Cerebellum (tissue), 4 donors: ENCODE measurements at places on chromosomes 7 and 10. TPM values are rescaled to one million over a fixed set of nuclear protein-coding genes. Genes with fewer than 3 reads are reported as not detected.

The CYP17A1 gene
- total RNA-seq: not detected

The ACTR3C gene
- total RNA-seq: 8.3 TPM

The MSS51 gene
- total RNA-seq: 6.5 TPM

The PRKCQ gene
- 0.91 TPM for total RNA-seq

The SMKR1 gene
- 2.2 TPM for total RNA-seq

The AKR1C4 gene
- total RNA-seq: not detected

The ESYT2 gene
- total RNA-seq: 41.6 TPM

- no peak for DNase-seq
These were observed 16.2 kb downstream of the BPGM start for GRCh38 chr7:134662871-134663205.

DNA sequence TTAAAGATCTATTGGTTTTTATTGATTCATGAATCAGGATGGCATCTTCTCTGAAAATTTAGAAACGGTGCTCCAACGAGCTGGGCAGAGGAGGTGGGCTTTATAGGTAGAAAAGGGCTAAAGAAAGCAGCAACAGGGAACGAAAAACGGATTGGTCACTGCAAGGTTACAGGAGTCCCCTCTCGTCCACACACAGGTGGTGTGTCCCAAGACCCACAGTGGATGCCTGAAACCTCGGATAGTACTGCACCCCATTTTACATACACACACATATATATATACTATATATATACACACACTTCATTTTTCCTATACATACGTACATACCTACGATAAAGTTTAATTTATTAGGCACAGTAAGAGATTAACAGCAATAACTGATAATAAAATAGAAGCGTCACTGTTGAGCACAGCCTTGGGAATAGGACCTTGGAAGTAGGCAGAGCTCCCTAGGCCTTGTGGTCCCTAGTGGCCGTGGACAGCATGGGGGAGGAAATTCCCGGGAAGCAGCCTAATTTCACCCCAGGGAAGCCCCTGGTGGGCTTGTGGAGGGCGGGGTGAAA, 737 bp upstream of the NUB1 start:
- DNase-seq: no peak

DNA sequence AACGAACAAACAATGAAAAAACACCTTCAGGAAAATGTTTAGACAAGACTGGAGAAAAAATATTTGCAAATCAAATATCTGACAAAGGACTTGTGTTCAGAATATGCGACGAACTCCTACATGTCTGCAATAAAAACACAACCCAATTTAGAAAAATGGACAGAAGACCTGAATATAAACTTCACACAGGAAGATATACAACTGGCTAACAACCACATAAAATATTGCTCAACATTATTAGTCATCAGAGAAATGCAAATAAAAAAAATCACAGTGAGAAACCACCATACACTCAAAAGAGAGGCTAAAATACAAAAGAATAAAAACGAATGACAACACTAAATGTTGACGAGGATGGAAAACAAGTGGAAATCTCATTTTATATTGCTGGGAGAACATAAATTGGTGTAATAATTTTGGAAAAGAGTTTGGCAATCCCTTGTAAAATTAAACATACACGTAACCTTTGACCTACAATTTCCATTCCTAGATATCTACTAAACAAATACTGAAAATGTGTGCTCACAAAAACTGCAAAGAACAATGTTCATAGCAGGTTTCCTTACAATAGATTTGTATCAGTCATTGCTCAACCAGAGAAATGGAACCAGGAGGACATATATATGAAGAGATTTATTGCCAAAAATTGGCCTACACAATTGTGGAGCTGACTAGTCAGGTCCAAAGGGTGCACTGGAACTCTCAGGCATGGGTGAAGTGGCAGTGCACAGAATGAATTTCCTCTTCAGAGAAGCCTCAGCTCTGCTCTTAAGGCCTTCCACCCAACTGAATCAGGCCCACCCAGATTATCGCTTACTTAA, 82.9 kb upstream of the OGDHL start:
- DNase-seq: no peak

- DNase-seq: peak; percentile 65
These were observed 26.2 kb upstream of the RASGEF1A start for GRCh38 chr10:43292755-43293676.

DNA sequence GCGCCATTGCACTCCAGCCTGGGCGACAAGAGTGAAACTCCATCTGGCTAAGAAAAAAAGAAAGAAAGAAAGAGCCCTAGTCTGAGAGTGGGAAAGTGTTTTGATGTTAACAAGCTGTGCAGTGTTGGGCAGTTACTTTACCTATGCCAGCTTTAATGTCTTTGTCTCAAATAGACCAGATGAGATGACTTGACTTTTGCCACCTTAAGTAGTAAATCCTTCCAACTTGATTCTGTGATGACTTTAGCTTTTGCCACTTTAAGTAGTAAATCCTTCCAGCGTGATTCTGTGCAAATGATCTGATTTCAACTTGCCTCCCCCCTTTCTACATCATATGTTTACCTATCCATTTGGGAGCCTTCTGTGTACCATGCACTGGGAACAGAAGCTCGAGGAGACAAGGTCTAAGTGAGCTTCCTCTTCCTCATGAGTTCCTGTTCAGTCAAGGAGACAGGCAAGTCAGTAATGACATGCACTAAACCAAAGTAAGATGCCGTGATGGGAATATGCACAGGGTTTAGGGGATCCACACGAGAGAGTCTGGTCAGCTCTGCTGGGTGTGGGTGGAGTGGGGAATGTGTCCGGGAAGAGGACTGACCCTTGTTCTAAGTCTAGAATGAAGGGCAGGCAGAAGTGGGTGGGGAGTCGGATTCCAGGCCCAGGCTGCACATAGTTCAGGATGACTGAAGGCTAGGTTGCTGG, 17.2 kb downstream of the INPP5F start:
- DNase-seq: no peak

- DNase-seq: no peak
These were observed 13.5 kb upstream of the GPR85 start for GRCh38 chr7:113100121-113100603.

DNA sequence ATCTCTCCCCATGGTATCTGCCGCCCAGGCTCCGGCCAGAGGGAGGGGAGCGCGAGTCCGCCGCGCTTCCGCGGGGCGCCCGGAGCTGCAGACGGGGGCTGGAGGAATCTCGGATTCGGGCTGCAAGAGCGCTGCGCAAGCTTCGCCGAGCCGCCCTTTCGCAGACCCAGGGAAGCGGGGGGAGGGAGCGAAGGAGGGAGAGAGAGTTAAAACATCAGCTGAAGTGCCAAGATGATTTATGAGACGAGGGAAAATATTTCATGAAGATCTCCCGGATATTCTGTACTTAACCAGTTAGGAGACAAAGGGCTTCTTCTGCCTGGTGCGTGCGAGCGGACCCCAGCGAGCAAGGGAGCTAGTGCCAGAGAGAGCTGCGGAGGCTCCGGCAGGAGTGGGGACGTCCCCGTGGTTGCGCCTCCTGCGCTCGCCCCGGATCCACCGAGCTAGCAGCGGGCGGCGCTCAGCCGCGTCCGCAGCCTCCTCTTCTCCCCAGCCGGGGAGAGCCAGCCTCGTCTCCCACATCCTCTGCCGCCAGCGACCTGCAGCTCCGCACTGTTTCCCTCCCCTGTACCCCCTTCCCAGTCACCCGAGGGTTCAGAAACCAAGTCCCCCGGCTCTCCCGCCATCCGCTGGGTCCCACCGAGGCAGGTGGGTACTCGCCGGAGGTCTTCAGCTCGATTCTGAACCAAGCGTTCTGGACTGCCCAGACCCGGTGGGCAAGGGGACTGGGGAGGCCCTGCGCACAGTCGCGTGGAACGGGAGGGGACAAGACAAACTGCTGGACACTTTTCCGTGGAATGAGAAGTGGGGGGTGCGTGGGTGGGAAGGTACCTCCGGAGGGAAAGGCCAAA, 1.0 kb upstream of the PAX2 start:
- no peak for DNase-seq

GRCh38 chr10:51344371-51344770, 270.1 kb downstream of the PRKG1 start:
- DNase-seq: no peak

DNA sequence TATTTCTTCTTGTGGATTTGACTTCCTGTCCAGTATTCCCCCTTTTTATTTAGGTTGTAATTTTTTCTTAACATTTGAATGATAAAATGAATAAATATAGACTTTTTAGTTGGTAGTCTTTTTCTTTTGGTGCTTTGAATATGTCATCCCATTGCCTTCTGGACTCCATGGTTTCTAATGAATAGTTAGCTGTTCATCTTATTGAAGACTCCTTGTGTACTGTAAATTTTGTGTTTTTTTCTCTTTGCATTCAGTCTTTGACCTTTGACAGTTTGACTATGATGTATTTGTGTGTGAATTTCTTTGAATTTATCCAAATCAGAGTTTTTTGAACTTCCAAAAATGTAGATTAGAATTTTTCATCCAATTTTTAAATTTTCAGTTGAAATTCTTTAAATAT, 554.3 kb downstream of the NRG3 start:
- DNase-seq: no peak

DNA sequence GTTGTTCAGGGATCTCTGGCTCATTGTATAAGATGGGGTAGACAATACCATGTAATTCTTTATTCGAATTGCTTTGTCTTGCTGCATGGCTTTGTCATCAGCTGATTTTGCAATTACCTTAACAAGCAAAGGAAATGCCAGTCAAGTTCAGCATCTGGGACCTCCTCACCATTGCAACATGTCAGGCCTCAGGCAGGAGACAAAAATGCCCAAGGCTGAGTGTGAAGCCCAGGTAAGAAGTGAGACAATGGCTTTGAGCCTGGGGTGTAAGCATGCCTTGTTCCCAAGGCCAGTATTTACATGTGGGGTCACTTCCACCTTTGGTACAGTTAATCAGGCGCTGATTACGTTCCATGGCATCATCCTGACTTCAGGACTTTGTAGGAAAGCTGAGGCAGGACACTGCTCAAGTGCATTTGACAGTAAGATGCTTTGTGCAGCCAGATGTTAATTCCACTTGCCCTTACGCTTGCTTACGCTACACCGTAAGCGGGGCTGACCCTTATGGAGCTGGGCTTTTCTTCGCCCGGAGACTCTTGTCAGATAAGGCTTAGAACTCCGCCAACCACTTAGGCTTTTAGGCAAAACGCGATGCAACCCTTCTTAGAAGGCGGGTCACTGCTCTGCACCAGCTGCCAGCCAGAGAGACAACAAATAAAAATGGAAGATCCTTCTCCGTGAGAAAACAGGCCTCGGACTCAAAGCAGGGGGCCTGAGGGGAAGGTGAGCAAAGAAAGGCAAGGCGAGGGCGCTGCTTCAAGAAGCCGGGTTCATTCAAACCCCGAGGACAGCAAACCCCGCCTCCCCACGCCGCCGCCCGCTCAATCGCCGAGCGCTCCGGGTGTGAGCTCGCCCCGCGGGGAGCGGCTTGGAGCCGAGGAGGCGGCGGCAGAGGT, 1.3 kb upstream of the SP4 start:
- DNase-seq: no peak

GRCh38 chr7:3805151-3805550, 504.1 kb downstream of the SDK1 start:
- no peak for DNase-seq
